ENCODE measurements at places on chromosomes 16 and 17. TPM values are rescaled to one million over a fixed set of nuclear protein-coding genes. Genes with fewer than 3 reads are reported as not detected.
A peak's percentile ranks its signal among the peaks of the same experiment; 100 is the strongest.

DNA sequence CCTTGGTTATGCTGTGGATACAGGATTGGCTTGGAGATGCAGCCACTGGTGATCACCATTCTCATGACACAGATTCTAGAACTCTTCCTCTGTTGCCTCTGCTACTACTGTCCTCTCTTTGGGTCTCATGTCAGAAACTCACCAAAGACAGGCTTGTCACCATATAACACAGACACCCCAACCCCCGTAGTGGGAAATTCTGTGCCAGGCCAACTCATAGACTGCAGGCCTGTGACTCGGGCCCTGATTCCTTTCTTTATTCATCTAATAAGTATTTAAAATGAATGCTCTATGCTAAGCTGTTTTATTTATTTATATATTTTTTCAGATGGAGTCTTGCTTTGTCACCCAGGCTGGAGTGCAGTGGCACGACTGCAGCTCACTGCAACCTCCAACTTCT is 9.5 kb downstream of the CYB5D2 start:
- DNase-seq, result no peak

DNA sequence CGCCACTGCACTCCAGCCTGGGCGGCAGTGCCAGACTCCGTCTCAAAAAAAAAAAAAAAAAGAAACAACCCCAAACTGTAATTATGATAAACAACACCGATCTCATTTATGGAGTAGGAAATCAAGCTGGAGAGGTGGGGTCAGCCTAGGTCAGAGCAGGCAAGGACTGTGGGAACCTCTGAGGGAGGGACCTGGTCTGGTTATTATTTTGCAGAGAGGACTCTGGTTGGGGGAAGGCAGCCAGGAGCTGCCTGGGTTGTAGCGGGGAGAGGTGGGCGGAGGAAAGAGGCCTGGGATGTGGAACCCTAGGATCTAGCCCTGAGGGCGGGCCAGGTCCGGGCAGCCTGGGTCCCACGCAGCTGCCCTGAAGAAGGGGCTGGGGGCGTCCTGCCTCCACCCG is 10.9 kb upstream of the HS3ST6 start:
- peak; percentile 44 for DNase-seq

DNA sequence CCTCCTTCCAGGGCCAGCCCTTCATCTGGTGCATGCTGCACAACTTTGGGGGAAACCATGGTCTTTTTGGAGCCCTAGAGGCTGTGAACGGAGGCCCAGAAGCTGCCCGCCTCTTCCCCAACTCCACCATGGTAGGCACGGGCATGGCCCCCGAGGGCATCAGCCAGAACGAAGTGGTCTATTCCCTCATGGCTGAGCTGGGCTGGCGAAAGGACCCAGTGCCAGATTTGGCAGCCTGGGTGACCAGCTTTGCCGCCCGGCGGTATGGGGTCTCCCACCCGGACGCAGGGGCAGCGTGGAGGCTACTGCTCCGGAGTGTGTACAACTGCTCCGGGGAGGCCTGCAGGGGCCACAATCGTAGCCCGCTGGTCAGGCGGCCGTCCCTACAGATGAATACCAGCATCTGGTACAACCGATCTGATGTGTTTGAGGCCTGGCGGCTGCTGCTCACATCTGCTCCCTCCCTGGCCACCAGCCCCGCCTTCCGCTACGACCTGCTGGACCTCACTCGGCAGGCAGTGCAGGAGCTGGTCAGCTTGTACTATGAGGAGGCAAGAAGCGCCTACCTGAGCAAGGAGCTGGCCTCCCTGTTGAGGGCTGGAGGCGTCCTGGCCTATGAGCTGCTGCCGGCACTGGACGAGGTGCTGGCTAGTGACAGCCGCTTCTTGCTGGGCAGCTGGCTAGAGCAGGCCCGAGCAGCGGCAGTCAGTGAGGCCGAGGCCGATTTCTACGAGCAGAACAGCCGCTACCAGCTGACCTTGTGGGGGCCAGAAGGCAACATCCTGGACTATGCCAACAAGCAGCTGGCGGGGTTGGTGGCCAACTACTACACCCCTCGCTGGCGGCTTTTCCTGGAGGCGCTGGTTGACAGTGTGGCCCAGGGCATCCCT is 7.4 kb downstream of the NAGLU start:
- DNase-seq, result no peak

Gene PPM1E
- 0.46 TPM for total RNA-seq

DNA sequence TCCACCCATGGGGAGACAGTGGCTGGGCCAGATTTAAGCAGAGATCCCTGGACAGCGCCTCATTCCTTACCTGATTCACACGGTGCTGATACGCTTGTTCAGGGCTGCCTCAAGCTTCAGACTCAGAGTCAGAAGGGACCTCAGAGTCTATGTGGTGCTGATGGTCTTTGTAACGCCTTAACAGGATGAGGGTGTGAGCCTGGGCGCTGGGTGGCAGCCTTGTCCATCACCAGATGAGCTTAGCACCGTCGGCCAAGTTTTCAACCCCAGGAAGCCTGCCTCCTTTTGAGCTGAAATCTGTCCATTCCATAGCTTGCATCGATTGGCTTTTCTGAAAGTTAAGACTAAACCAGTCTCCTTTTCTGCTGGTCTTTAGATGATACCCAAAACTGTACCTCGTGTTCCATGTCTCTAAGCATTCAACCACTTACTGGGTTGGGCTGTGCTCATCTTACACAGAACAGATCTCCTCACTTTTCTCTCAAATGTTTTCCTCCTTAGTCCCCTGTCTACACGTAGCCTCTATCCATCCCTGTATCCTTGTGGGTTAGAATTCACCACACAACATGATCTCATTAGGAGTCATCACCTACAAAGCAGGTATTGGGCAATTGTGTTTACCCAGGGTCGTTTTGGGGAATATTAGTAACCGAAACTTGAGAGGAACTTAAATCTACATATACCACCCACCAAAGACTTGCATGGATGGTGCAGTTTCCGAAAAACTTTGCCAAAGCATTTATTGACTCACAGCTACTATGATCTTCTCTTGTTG is 573.4 kb downstream of the CDH13 start:
- DNase-seq, result peak; percentile 8

DNA sequence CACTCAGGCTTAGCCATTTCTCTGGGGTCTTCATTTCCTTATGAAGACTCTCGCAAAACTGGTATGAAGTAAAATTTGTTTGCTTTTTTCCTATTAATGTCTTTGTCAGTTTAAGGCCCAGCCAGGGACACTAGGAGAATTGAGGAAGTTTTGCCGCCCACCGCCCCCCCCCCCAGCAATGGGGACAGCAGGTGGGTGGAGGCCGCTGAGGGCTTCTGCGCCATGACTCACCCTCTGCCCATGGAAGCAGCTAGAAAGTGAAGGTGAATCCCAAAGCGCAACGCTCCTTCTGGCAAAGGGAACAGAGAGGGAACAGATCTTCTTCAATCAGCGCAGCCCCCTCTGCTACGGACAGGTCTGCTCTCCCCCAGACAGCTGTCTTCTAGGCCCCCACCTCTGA is 49.7 kb downstream of the MARF1 start:
- no peak for DNase-seq

Gene TRPV2
- 0.28 TPM for total RNA-seq

Gene PYCARD
- total RNA-seq, result 1.4 TPM

DNA sequence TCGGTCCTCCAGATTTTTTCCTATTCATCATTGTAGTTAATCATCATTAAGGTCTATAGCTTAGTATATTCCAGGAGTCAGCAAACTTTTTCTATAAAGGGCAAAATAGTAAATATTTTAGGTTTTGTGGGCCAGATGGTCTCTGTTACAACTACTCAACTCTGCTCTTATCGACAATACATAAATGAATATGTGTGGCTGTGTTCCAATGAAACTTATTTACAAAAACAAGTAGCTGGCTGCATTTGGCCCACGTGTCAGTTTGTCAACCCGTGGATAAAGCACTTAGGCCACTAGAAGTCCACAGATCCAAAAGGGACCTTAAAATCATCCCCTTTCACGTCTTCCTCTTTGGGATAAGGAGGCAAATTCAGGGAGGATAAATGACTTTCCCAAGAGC is 5.4 kb upstream of the HNF1B start:
- DNase-seq, result no peak

DNA sequence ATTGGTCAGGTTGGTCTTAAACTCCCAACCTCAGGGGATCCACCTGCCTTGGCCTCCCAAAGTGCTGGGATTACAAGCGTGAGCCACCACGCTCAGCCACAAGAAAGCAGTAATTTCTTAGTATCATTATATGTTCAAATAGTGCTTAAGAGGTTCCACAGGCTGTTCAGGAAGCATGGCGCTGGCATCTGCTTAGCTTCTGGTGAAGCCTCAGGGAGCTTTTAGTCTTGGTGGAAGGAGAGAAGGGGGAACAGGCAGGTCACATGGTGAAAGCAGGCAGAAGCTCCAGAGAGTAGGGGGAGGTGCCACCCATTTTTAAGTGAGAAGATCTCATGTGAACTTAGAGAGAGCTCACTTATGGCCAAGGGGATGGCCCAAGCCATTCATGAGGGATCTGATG is 3.7 kb upstream of the SEC14L1 start:
- no peak for DNase-seq

Gene SLC39A11
- 11.7 TPM for total RNA-seq

Gene OTOA
- total RNA-seq, result 0.51 TPM

DNA sequence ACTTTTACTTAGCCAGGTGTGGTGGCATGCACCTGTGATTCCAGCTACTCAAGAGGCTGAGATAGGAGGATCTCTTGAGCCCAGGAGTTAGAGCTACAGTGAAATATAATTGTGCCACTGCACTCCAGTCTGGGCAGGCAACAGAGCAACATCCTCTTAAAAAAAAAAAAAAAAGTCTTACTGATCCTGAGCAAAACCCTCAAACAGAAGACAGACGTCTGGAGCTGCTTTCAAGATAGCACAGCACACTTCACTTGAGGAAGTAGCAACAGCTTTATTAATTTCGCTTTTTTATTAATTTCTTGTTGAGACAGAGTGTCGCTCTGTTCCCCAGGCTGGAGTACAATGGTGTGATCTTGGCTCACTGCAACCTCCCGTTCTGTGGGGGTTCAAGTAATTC is 10.2 kb upstream of the GGA2 start:
- no peak for DNase-seq

Gene MPP3
- total RNA-seq, result 7.4 TPM

- DNase-seq, result no peak
These were observed 59.6 kb downstream of the SMG6 start for GRCh38 chr17:2243953-2244352.

GRCh38 chr17:36647636-36648035 is 46.3 kb downstream of the MRM1 start:
- DNase-seq, result no peak

GRCh38 chr17:42618442-42619150 is 9.1 kb downstream of the TUBG1 start:
- peak; percentile 69 for DNase-seq

GRCh38 chr17:21041741-21042457 is 912 bp downstream of the USP22 start:
- peak; percentile 87 for DNase-seq

DNA sequence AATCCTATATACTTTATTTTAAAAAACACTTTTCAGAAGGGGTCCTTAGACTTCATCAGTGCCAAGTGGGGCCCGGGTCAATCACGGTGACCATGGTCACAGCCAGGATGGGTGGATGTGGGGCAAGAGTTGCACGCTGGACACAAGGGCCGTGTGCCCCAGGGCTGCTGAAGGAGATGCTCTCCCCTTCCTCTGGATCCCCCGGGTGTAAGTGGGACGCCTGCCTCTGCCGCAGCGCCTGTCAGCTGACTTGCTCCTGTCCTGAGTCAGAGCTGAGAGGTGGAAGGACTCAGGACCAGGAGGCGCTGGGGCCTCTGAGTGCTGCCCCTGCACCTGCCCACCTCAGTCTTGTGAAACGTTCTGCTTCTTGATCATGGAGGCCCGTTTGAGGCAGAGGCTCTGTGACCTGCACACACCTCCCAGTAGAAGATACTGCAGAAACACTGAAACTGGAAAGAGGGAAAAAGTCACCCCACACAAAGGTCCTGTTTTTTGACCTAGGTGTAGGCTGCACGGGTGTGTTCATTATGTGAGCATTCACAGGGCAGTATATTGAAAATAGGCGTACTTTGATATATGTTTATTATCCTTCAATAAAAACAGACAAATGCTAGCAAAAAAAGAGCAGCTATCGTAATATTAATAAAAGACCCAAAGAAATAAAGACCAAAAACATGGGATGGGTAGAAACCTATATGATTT is 40.9 kb upstream of the BAHCC1 start:
- DNase-seq, result no peak

- DNase-seq, result no peak
These were observed 13.4 kb upstream of the HERPUD1 start for GRCh38 chr16:56918467-56919012.

GRCh38 chr17:19753661-19754463 is 5.8 kb upstream of the ALDH3A1 start:
- no peak for DNase-seq

Gene SHISA9
- not detected for total RNA-seq

Gene LITAF
- 21.4 TPM for total RNA-seq

Gene CCDC78
- 16.5 TPM for total RNA-seq

Gene DRC7
- total RNA-seq, result 1.2 TPM

Gene SP6
- 5.8 TPM for total RNA-seq

GRCh38 chr17:41551365-41551764 is 20.5 kb downstream of the KRT9 start:
- peak; percentile 38 for DNase-seq

Gene KCNH6
- total RNA-seq, result 0.06 TPM

All from cardiac muscle cell (in vitro differentiated cells and primary cell).